ENCODE measurements at places on chromosomes 12 and 14.

- DNase-seq, result no peak
Measured at GRCh38 chr14:90039253-90040010, 22.4 kb upstream of the KCNK13 start.

DNA sequence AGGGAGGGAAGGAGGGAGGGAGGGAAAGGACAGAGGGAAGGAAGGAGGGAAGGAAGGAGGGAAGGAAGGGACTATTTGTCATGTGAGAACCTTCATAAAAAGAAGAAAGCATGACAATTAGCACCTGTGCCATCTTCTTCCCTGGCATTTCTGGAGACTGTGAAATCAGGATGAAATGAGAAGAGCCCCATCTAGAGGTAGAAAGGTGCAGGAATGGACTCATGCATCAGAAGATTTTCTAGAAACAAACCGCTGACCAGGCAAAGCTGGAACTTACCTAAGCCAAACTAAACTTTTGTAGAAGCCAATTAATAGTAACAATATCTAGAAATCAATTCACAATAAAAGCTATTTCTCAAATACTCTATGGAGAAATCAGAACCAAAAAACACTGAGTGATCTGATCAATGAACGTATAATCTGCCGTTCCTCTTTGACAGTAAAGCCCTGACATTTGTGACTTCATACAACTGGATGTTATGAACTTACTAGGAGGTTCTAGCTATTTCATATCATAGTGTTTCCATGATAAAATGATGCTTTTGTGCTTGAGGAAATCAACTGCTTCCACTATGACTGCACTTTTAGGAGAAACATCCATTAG, 24.4 kb upstream of the CRACR2A start:
- no peak for DNase-seq

DNA sequence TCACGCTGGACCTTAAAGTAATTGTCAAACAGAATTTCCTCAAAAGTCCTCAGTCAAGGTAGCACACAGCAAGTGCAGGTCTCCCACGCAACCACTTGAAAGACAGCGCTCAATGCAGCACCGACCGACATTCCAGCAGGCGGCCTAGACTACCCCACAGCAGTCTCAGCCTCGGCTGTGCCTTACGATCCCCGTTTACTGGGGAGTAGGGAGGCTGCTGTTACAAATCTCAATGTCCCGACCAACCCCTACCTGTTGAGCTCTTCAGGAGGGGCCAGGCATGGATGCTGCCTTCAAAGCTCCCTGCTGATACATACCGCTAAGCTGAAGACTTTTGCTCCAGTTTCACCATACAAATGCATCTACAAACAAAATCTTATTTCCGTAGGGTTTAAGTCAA, 21.8 kb downstream of the VPS37B start:
- DNase-seq, result no peak

- no peak for DNase-seq
Measured at GRCh38 chr14:50961605-50962221, 17.4 kb upstream of the PYGL start.

DNA sequence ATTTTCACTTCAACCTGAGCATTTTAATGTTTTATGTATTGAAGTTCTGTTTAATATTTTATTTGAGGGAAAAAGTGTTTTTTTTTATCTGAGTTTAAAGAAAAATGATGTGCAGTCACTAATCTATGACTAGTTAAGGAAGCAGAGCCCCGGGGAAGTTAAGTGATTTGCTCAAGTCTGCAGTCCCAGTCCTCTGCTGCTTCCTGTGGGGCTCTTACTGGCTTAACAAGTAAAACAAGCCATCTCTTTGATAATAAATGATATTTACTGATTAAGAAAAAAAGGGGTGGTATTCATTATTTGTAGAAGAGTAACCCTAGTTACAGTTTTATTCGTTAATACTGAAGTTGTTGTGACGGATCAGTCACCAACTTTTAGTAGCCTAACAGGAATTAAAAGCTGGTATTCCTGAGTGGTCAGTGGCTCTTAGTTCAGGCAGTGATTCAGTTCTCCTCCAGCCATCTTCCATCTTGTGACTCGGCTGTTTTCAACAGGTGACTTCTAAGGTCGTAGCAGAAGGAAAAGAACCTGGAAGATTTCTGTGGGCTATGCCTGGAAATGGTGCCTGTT, 21.7 kb downstream of the BICDL1 start:
- no peak for DNase-seq

- DNase-seq, result no peak
Measured at GRCh38 chr12:84789184-84789583, 123.4 kb downstream of the SLC6A15 start.
